ENCODE measurements at places on chromosomes 3 and 15.
A peak's percentile ranks its signal among the peaks of the same experiment; 100 is the strongest.

DNA sequence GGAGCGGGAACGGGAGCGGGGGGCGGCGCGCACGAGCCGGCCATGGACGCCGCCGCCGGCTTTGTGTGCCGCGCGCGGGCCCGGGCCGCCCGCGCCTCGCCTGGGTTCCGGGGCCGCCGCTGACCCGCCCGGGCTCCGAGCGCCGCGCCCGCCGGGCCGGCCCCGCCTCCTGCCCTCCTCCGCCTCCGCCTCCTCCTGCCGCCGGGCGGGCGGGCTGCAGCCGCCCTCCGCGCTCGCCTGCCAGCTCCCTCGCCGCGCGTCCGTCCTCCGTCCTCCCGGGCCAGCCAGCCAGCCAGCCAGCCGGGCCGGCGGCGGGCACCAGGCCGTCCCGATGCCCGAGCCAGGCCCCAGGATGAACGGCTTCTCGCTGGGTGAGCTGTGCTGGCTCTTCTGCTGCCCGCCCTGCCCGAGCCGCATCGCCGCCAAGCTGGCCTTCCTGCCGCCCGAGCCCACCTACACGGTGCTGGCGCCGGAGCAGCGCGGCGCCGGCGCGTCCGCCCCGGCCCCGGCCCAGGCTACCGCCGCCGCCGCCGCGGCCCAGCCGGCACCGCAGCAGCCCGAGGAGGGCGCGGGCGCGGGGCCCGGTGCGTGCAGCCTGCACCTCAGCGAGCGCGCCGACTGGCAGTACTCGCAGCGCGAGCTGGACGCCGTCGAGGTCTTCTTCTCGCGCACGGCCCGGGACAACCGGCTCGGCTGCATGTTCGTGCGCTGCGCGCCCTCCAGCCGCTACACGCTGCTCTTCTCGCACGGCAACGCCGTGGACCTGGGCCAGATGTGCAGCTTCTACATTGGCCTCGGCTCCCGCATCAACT, at the start of gene ABHD17C:
ABHD17C (plus strand) TSS at position 212 of the 812 bp plus-strand sequence; CDS start at position 332, 120 bp downstream.
- peak; percentile 69 for ATAC-seq

- ATAC-seq, result no peak
Measured at GRCh38 chr3:177294221-177294620, 96.9 kb upstream of the TBL1XR1 start.

GRCh38 chr3:65024148-65024547, 336.3 kb upstream of the ADAMTS9 start:
- no peak for ATAC-seq

DNA sequence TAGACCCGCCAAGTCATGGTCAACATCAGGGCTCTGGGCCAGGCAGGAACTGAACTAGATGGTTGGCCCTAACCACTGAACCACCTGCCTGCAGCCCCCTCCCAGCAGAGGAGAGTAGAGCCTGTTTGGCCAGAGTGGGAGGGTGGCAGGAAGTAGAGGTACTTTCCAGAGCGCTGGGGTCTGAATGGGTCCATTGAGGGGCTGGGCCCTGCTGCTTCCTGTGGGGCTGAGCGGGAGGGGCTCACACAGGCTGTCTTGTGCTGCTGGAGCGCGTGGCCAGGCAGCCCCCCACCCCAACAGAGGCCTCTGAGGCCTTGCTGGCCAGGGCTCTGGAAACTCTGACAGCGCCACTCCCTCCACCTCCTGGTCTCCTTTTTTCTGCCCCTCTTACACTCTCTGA, 17.4 kb downstream of the CSPG4 start:
- ATAC-seq, result no peak

GRCh38 chr3:59450946-59451763, 401.3 kb upstream of the CFAP20DC start:
- ATAC-seq, result no peak

GRCh38 chr3:61138401-61138800, 112.9 kb downstream of the FHIT start:
- no peak for ATAC-seq

DNA sequence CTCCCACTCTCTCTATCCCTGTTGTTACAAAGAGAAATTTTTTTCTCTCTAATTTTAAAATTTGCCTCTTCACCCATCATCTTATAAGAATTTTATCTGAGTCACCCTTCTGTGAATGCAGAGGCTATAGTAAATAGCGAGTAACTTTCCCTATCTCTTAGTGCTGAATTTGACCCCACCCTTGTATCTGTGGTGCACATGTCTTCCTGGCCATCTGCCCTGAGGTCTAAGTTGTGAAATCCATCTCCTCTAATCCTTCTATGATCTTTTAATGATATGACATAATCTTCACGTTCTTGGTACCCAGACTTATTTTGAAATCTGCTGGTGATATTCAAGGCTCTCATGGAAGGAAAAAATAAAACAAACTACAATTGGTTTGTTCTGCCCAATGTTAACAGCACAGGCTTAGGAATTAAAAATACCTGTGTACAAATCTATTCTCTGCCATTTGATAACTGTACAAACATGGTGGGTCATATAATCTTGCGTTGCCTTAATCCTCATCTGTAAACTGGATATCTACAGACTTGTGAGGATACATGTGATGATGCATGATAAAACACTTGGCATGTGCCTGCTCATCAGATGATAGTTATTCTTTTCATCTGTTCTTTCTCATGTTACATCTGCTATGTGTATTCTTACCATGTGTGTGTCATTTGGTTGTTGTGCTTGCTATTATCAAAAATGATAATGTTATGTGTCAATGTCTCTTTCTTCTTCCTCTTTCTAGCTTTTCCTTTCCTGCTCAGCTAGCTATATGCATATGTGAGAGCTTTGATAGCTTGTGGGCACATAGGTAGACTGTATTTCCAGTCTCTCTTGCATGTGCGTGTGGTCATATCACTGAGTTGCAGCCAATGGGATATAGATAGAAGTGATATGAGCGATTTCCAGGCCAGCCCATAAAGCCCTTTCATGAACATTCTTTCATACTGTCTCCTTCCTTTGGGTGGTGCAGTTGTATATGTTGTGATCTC, 13.7 kb upstream of the CCR3 start:
- ATAC-seq, result no peak

- no peak for ATAC-seq
Measured at GRCh38 chr3:90062016-90062415, 954.6 kb downstream of the EPHA3 start.

GRCh38 chr3:138615462-138615861, 6.9 kb downstream of the FAIM start:
- no peak for ATAC-seq

- ATAC-seq, result no peak
Measured at GRCh38 chr3:45240292-45240691, 14.2 kb upstream of the TMEM158 start.

DNA sequence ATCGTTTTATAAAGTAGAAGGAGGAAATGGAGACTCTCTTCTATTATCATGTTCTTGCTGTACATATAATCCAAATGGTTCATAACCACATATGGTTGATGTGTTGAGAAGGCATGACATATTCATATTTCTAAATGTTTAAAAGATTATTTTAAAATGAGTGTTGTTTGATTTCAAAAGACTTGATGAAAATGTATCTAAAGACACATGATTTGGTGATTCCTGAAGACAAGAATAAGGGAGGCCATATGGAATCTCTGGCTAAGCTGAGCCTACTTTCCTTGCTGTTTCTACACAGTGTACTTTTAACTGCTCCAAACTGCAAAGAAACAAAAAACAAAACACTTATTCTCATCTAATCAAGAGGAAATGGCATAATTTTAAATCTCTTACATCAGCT, 23.0 kb upstream of the GYG1 start:
- no peak for ATAC-seq

DNA sequence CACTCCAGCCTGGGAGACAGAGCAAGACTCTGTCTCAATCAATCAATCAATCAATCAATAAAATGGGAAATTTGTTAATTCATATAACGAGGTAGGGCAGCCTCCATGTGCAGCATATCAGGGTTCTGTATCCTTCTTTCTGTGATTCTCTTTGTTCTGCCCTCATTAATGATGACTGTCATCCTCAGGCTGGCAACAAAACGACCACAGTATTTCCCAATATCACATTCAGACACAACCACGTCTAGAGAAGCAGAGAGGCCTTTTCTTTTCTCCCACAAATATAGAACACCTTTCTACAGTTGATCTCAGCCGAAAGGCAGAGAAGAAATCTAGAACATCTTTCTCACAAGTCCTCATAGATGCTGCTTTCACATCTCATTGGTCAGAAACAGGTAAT, 11.2 kb downstream of the CEP19 start:
- no peak for ATAC-seq

- ATAC-seq, result peak; percentile 100
Measured at GRCh38 chr3:48609088-48610005, at the start of gene UQCRC1. UQCRC1 (minus strand) TSS chr3:48609646; CDS start chr3:48609620, 26 bp downstream.

DNA sequence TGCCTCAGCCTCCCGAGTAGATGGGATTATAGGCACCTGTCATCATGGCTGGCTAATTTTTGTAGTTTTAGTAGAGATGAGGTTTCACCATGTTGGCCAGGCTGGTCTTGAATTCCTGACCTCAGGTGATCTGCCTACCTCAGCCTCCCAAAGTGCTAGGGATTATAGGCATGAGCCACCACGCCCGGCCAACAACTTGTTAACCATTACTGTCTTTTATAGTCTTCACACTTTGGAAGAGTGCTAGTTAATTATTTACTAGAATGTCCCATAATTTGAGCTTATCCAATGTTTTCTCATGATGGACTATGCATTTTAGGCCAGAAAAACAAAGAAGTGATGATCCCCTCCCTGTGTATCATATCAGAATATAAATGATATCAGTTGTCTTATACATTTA, 288.6 kb upstream of the CBLB start:
- no peak for ATAC-seq

- no peak for ATAC-seq
Measured at GRCh38 chr3:120823156-120823555, 80.6 kb downstream of the GTF2E1 start.

DNA sequence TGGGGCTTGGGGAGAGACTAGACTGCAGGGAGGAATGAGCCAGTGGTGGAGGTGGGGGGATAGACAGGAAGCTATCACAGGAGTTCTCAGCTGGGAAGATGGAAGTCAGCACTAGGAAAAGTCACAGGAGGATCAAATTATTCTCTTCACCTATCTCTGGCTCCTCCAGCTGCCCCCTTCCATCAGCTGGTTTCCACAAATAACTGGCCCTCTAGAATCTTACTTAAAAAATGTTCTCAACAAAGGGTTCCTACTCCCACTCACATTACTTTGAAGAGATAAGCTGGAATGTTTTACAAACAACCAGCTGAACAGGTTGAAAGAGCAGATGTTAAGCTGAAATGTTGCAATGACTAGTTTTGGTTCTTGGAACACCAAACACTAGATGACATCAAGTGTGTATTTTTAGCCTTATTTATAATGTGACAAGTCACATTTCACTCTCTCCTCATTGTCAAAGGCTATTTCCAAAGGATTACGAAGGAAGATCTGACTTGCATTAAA, 102.7 kb upstream of the AADACL2 start:
- ATAC-seq, result no peak

DNA sequence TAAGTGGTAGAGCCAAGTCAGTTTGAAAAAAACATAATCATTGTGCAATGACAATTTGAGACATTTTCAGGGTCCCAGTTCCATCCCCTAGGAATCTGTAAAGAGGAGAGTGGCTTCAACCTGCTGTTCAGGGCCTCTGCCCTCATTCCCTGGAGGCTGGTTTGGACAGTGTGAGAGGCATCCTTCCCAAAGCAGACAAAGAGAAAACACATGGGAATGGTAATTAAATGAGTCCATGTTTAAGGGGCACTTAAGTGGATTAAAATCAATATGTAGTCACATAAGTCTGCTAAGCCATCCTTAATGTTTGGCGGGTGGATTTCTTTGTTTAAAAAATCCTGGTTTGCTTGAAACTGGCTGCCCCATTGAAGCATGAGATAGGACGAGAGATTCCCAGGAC, 146.3 kb upstream of the CTDSPL start:
- no peak for ATAC-seq

GRCh38 chr3:67557848-67558355, 96.5 kb downstream of the SUCLG2 start:
- ATAC-seq, result no peak

DNA sequence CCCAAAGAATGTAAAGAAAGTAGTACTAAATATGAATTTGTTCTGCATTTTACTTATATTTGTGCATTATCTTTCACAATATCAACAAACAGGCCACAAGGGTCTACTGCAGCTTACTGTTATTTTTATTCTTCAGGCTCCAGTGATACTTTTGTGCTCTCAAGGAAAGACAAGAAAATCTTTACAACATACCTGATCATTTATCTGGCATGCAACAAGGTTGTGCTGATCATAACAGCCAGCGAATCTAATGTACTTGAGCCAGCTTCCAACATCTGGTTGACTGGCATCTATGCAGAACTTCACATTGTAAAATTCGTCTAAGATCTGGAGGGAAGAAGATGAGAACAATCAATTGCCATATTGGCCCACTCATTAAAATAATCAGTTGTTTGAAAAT, 520.0 kb downstream of the MECOM start:
- ATAC-seq, result no peak

- peak; percentile 91 for ATAC-seq
Measured at GRCh38 chr3:78887029-78887428, 880.8 kb downstream of the ROBO1 start.

- ATAC-seq, result no peak
Measured at GRCh38 chr3:69016901-69017300, 3.4 kb upstream of the EOGT start.

DNA sequence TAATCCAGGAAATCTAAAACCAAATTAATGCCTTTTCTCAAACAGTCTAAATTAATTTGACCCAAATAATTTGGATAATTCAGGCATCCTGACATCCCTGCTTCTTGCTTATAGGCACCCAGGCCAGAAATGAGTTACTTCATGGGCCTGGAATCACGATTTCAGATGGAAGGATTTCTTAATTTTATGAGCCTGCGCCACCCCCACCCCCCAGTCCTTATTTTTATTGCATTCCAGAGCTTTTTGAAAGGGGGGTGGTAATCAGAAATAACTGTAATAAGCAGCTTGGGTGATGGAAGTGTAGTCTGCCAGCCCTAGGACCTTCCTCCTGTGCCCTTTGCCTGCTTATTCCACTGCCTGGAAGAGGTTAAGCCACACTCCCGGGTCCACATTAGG, 1.3 kb downstream of the AP2M1 start:
- ATAC-seq, result peak; percentile 13

- ATAC-seq, result no peak
Measured at GRCh38 chr3:127443581-127444375, 146.8 kb downstream of the TPRA1 start.

- no peak for ATAC-seq
Measured at GRCh38 chr15:25771338-25771706, 91.8 kb downstream of the ATP10A start.

- peak; percentile 67 for ATAC-seq
Measured at GRCh38 chr3:177420651-177421480, 223.6 kb upstream of the TBL1XR1 start.

- ATAC-seq, result no peak
Measured at GRCh38 chr15:29242456-29243242, 27.0 kb downstream of the NSMCE3 start.

- no peak for ATAC-seq
Measured at GRCh38 chr3:53384465-53385423, 37.4 kb upstream of the DCP1A start.

- no peak for ATAC-seq
Measured at GRCh38 chr3:190339130-190339529, 16.9 kb upstream of the CLDN1 start.
